ENCODE measurements at places on chromosomes 6 and 20.

DNA sequence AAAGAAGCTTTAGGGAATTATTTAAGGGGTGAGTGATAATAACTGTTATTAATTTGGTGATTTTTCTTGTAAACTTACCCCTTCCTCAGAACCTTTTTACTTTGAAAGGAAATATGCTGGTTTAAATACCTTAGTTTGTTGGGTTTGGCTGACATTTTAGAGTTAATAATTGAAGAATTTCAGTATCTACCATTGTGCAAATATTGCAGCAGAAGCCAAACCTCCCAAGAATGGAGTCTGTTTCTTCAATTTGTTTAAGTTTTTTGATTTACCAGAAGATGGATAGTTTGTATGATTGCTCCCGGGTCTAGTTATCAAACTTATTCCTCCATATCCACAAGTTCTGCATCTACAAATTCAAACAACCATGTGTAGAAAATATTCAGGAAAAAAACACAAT, 77.1 kb downstream of the ATRN start:
- DNase-seq: no peak

DNA sequence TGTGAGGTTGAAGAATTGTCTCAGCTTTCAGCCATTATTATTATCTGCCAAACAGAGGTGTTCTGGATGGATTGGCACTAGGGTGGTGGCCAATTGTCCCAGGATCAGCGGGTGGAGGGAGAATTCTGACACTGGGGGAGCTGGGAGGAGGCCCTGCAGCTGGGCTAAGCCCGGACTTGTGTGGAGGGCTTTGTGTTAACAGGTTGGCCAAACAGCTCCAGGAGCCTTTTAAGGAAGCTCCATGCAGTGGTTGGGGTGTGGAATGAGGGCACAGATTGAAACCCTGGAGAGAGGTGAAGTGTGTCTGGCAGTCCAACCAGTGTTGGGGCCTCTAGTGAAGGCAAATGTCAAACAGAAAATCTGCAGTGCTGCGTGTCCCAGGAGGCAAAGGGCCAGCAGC, 135.8 kb downstream of the IMPG1 start:
- no peak for DNase-seq

DNA sequence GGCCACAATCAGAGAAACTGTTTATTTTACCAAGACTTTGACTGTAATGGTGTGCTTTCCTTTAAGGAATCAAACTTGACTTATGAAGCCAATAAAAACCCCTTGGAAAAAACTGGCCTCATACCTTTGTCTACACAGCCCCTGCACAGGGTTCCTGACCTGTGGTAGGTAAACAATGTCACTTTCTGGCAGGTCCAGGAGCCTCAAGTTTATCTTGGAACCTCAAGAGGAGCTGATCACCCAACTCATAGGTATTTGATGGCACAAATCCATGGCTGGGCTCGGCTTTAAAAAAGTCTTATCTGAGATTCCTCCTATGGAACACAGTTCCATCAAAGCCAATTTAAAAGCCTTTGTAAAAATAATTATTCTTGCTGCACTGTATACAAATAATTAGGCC, 61.0 kb downstream of the AGPAT4 start:
- DNase-seq: no peak

- no peak for DNase-seq
Measured at GRCh38 chr6:17584241-17584803, 15.8 kb upstream of the FAM8A1 start.

- DNase-seq: no peak
Measured at GRCh38 chr20:38112930-38113294, 52.2 kb downstream of the TGM2 start.

DNA sequence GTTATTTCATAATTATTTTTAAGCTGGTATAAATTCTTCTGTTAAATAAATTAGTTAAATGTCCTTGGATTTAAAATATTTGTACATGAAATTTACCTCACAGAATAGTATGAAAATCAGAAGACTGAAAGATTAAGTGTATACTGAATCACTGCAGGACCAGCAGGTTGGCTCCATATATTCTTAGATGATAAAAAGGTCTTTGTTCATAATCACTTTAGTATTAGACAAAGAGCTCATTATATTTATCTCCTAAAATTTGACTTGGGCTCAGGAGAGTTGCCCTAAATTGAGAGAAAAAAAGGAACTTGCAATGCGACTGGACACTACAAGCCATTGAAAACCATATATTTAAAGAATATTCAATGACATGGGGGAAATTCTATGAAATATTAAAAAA, 766.4 kb upstream of the CITED2 start:
- no peak for DNase-seq

- no peak for DNase-seq
Measured at GRCh38 chr20:51399006-51399890, 143.3 kb downstream of the NFATC2 start.

GRCh38 chr6:43402820-43403219, 24.5 kb upstream of the ABCC10 start:
- no peak for DNase-seq

- no peak for DNase-seq
Measured at GRCh38 chr6:75044846-75045245, 161.0 kb downstream of the COL12A1 start.

DNA sequence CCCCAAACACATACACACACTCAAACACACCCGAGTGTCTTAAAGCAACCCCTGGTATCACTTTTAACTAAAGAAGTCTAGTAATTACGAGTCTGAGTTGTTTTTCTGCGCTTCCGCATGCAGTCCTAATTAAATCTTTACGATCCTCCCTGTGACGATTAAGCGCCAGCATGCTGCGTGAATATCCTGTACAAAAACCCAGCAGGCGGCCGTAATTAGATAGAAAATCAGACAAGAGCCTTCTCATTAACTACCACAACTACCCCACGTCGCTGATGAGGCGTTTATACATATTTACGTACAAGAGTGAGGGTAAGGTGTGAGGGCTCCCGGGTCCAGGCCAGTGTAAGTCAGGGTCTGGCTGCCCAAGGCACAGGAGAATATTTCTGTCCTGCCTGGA, 8.1 kb downstream of the TFAP2B start:
- no peak for DNase-seq

GRCh38 chr6:5208471-5208971, 52.2 kb downstream of the LYRM4 start:
- no peak for DNase-seq

- no peak for DNase-seq
Measured at GRCh38 chr20:47306095-47306494, 50.4 kb downstream of the ZMYND8 start.

- no peak for DNase-seq
Measured at GRCh38 chr20:17885544-17885943, 83.0 kb downstream of the SNX5 start.

DNA sequence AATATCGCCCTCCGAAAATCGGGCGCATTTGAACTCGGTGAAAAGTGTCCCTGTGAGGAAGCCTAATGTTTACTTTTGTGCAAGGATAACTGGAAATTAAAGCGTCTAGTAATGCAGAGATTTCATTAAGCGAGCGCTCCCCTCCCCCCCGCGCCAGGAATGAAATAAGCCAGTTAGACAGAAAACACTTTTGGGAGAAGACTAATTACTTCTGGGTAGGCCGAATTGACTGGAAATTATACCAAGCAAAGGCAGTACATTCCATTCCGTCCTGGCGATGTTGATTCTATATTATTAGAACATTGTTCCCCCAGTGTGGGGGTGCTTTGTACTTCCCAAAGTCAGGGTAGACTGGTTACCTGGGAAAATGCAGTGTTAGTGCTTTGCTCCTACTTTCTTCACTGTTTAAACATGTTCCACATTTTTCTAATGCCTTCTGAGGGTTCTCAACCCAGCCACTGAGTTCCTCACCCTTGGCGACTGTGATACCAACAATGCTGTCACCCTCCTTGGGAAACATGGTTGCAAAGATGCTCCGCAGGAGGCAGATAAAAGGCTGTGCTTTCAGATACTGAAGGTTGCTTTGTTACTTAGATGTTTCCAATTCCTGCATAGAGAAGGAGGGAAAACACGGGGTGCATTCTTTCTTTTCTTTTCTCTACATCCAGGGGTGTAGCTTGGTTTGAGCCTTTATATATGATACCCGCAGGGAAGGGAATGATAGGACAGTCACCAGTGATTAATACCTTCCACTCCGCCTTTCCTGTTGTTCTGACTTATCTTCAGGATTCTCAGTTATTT, 2.6 kb downstream of the GJA1 start:
- peak; percentile 66 for DNase-seq

DNA sequence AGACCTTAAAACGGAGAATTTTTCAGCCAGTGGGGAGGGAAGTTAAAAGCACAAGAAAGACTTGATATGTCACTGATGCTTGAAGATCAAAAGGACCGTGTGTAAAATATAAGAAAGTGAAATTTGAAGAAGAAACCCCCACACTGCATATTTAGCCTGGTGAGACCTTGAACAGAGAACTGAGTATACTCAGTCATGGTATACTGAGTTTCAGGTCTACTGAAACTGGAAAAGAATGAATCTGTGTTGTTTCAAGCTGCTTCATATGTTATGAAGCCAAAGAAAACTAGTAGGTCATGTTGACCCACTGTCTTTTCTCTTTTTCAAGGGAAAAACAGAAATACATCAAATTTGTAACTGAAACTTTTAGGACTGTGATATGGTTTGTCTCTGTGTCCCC, 443.8 kb upstream of the GJE1 start:
- DNase-seq: no peak

- DNase-seq: no peak
Measured at GRCh38 chr20:49276161-49276960, 1.5 kb downstream of the ZNFX1 start.

GRCh38 chr6:110826236-110827129, 11.2 kb upstream of the CDK19 start:
- DNase-seq: no peak

DNA sequence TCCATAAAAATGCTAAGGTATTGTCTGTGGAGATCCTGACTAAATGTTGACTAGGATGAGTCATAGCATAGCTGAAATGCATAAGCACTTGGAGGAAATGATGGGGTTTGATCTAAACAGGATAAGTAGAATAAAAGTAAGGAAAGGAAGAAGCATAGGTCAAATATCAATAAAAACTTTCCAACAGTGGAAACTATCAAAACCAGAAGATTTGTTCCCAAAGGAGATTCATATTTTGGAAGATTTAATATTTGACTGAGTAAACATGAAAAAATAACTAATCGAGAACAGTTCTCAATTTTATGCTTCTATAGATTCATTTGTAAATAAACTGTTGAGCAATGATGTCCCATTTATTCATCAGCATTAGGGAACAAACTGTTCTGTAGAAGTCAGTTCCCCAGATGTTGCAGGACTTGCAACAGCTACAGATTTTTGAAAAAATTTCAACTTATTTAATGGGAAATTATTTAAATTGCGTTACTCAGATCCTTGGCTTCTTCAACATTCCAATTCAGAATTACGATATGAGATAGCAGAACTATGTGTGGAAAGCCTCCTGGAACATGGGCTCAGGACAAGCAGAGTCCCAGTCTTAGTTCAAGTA, 133.7 kb upstream of the TBX18 start:
- no peak for DNase-seq

GRCh38 chr6:511488-512137, 120.1 kb downstream of the IRF4 start:
- no peak for DNase-seq

DNA sequence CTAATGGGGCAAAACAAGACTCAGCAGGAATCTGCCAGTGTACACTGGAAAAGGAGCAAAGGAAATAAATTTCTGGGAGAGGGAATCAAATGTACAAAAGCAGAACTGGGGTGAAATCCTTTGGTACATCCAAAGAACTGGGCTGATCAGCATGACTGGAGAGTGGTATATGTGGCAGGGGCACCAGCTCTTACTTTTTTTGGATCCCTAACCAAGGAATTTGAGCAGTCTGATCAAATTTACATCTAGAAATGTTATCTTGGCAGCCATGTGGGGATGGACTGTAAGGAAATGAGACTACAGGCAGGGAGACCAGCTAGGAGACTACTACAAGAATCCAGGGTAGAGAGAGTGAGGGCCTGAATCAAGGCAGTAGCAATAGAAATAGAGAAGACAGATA, 1.2 kb upstream of the ZSCAN31 start:
- DNase-seq: no peak

- DNase-seq: peak; percentile 61
Measured at GRCh38 chr6:30880698-30881252, 3.5 kb upstream of the DDR1 start.

GRCh38 chr6:103870970-103871369, 988.7 kb downstream of the HACE1 start:
- no peak for DNase-seq

GRCh38 chr6:106789428-106790148, 160.2 kb downstream of the QRSL1 start:
- no peak for DNase-seq
